ENCODE measurements at places on chromosomes 7 and 10.
A peak's percentile ranks its signal among the peaks of the same experiment; 100 is the strongest.

- no peak for DNase-seq
Observed at GRCh38 chr10:111072232-111072631, 4.6 kb upstream of the ADRA2A start.

DNA sequence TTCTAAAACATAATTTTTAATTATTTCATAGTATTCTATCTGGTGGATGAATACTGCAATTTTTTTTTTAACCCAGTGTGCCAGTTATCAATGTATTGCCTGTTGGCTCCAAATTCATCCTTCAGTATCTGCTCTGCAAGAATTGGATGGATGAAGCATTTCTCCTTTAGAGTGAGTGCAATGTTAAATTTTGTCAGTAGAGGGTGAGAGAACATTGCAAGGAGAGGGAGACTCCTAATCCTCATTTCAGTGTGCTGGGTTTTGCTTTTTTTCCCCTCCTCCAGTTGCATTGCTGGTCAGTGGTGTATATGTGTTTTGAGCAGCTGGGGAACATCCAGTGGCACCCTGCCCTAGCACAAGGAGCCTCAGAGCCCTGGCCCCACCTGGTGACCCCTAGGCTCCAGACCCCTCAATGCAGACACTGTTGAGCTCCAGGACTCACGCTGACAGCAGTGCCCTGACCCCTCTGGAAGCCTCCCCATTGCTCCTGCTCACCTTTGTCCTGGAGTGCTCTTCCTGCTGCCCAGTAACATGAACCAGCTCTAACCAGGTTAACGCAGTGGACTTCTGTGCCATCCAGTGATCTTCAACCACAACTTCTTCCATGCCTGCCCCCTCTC, 199.4 kb downstream of the USP6NL start:
- DNase-seq, result no peak

DNA sequence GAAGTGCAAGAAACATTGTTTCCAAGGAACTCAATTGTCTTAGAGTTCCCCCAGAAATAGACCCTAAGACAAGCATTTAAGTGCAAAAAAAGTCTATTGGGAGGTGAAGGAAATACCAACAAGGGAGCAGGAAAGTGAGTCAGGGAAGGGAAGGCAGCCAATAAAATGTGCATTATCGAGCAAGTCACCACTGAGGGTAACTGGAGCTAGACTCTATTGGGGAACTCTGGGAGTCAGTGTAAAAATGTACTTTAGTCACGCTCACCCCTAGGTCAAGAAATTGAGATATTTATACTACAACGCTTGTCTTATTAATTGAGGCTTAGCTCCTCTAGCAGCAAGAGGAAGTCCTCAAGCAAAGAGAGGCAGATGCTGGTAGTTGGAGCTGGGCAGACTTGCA, 137.7 kb downstream of the RTKN2 start:
- peak; percentile 92 for DNase-seq

- no peak for DNase-seq
Observed at GRCh38 chr7:129095258-129095657, 40.3 kb upstream of the TNPO3 start.

DNA sequence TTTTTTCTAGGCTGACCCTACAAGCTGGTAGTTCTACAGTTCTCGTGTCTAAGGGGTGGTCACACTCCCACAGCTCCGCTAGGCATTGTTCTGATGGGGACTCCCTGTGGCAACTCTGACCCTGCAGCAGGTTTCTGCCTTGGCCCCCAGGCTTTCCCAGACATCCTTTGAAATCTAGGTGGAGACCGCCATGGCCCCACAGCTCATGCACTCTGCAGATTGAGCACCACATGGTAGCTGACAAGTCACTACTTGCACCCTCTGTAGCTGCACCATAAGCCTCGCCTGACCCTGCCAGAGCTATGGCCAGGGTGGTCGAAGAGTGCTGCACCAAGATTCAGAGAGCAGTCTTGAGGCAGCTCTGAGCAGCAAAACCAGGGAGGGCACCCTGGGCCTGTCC, 275.6 kb downstream of the LHFPL3 start:
- no peak for DNase-seq

DNA sequence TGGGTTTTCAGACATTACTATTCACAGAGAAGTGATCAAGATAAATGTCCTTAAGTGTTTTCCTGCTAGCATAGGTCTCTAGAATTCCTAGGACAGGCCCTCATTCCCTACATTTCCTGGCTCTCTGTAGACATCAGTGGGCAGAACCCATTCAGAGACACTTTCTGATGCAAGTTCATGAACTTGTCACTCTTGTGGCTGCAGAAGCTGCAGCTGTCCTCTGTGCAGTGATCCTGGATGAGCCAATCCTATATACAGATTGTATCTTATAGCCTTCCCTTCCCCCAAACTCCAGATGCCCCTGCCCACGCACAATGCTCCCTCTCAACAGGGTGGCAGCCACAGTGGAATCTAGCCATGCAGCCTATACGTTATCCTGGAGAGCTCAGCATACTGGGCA, 12.6 kb upstream of the GRB10 start:
- DNase-seq, result no peak

DNA sequence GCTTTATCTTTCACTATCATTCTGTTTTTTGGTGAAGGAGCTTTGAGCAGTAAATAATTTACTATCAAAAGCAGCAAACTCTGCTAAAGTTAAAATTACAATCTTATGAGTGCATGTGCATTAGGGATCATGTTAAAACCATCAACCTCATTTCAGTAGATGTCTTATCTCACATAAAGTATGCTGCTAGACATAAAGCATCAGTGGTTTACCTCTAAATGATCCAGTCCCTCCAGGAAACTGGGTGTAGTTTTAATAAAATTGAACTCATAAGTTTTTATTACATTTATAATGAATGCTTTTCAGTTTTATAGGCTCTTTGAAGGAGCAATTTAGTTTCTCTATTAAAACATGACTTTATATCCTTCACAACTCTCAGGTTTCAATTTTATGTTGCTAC, 108.7 kb downstream of the LRRN3 start:
- DNase-seq, result peak; percentile 3

- no peak for DNase-seq
Observed at GRCh38 chr10:87500646-87501048, 4.0 kb upstream of the MINPP1 start.

DNA sequence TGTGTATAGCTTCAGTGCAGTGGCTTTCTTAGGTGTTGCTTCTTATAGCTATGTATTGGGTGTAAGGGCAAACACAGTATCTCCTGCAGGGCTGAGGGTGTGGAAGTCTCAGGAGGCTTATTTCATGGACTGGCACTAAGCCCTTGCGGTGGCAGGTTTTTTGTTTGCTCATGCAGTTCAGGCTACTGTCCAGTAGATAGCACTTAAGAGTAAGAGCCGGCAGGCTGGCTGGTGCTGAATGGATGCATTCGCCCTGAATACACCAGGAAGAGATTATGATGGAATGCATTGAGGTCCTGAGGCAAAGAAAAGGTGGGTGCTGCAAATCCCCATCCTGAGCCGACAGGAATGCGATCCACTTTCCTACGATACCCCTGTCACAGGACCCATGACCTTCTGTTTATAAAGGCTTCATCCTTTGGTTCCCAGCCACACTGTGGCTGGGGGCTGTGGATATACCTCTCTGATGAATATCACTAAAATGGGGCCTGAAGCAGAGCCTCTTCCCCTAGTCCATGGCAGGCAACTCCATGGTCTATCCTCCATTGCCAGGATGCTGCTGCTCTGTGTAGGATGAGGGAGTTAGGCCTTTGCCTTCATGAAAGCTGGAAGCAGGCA, 44.9 kb downstream of the ANXA8 start:
- peak; percentile 56 for DNase-seq

DNA sequence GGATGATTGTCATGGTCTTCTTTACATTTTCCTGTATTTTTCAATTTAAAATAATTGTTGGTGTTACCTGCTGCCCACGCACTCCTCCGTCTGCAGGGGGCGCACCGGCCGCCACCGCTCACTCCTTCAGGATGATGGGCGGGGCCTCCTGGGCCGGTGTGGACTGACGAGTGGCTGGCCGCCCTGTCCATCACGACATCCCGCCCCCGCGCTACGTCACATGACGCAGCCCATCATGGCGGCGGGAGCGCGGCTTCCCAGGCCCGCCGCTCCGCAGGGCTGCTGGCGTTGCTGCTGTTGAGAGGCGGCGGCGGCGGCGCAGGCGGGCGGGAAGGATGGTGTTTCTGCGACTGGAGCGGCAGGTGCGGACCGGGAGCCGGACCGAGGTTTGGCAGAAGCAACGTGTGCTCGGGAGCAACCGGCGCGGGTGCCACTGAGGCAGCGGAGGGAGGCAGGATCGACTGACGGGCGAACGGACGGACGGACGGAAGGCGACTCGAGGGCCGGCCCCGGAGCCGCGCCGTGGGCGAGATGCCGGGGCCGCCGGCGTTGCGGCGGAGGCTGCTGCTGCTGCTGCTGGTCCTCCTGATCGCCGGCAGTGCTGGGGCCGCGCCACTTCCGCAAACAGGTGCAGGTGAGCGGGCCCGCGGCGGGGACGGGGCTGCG, at the start of gene LMTK2:
Gene LMTK2 (plus strand): TSS at position 216 of the 666 bp plus-strand sequence. CDS start 316 bp downstream, at position 532.
- peak; percentile 88 for DNase-seq

- no peak for DNase-seq
Observed at GRCh38 chr10:29150010-29150409, 138.9 kb upstream of the LYZL1 start.

- no peak for DNase-seq
Observed at GRCh38 chr10:98402478-98402877, 12.5 kb downstream of the PYROXD2 start.

- peak; percentile 3 for DNase-seq
Observed at GRCh38 chr7:25310896-25311295, 82.6 kb upstream of the NPVF start.

- no peak for DNase-seq
Observed at GRCh38 chr7:135647755-135648154, 14.6 kb upstream of the STMP1 start.

- no peak for DNase-seq
Observed at GRCh38 chr7:130950741-130951140, 216.7 kb upstream of the KLF14 start.

DNA sequence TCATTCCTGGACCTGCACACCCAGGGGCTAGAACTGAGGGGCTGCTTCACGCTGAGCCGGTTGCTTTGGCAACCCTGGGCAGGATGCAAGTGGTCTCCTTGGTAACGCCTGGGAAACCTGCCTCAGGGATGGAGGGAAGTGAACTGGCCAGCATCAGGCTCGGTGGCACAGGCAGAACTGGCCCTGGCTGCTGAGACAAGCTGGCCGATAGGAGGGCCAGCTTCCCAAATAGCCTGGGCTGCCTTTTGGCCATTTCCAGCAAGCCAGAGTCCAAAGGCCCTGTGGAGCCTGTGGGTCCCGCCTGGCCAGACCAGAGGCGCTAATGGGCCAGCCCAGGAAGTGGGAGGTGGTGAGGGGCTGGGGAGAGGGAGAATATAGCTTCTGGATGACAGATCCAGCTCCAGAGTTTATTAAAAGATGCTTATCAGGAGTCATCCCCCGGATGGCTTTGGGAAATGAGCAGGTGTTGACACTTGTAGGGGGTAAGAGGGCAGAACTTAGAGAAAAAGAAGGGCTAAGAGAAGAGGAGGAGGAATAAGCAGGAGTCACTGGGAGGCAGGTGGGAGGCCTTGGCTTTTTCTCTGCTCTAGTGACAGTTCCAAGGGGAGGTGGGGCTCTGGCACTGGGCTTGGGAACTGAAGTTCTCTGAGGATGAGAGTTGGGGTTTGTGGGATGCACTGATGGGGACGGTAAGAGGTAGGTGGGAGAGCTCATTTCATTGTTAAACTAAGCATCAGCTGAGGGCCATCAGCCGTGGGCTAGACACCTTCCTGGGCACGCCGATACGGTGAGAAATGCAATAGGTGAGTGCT, 9.6 kb downstream of the NEURL1 start:
- DNase-seq, result no peak

- DNase-seq, result peak; percentile 80
Observed at GRCh38 chr10:93081834-93082233, 8.1 kb downstream of the CYP26A1 start.

GRCh38 chr10:103265717-103266329, 11.1 kb upstream of the INA start:
- DNase-seq, result peak; percentile 73

GRCh38 chr10:121187391-121187790, 336.2 kb downstream of the WDR11 start:
- no peak for DNase-seq

Measured in fibroblast of upper back skin (primary cell).